CMK (cell line): ENCODE measurements at places on chromosomes 2 and 18.

DNA sequence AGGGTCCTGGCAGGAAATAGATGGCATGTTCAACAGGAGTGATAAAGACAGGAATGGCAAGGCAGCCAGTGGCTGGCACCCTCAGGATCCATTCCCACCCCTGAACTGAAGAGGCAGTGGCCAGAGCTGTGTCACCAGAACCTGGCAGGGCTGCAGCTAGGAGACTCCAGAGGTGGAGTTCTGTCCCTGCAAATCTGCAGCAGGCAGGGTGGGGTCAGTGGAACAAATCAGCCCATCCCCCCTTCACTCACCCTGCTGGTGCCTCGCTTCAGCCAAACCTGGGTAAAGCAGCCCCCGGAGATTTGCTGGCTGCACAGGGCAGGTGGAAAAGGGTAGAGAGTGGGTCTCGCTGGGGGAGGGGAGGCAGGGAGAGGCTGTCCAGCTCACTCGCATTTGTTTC lies 12.7 kb downstream of the INPP5D start:
- DNase-seq = no peak

- no peak for DNase-seq
Measured at GRCh38 chr2:128313931-128314347, 4.7 kb downstream of the HS6ST1 start.

DNA sequence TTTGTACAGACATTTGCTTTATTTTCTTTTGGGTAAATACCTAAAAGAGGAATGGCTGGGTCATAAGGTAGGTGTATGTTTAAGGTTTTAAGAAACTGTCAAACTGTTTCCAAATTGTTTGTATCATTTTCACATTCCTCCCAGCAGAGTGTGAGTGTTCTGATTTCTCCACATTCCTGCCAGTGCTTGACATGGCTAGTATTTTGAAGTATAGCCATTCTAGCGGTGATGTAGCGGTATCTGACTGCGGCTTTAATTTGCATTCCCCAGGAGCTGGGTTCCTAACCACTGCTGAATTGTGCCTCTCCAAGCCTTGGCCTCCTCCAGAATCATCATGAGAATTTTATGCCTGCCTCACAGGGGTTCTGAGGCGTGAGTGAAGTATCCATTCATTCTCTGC lies 61.8 kb upstream of the ARL4C start:
- DNase-seq = no peak

DNA sequence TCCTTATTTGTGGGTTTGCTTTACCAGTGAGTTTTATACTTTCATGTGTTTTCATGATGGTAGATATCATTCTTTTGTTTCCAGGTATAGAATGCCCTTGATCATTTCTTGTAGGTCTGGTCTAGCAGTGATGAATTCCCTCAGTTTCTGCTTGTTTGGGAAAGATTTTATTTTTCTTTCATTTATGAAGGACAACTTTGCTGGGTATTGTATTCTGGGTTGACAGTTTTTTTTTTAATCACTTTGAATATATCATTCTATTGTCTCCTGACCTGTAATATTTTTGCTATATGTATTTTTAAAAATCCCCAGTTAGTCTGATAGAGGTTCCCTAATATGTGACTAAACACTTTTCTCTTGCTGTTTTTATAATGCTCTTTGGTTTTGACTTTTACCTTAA lies 58.3 kb upstream of the GALNT3 start:
- DNase-seq = no peak

- DNase-seq = no peak
Measured at GRCh38 chr18:10521566-10521965, 4.3 kb upstream of the NAPG start.

GRCh38 chr2:85330839-85331636 lies 3.2 kb upstream of the TGOLN2 start:
- no peak for DNase-seq

- DNase-seq = peak; percentile 78
Measured at GRCh38 chr2:20578895-20579825, 71.7 kb downstream of the HS1BP3 start.

DNA sequence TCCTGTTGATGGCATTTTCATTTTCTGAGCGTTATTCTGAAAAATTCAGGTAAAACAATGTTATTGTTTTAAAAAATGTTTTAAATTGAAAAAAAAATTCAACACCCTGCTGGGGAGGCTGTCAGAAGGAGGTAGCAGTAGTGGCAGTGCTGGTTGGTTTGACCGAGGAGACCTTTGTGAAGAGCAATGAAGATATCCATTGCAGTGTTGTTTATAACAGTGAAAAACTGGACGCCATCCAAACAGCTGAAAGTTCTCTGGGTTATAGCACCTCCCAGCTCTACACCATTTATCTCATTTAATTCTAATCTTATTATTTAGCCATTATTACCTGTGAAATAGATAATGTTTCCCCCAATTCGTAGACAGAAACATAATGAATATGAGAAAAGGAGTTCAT lies 12.6 kb upstream of the ITM2C start:
- DNase-seq = no peak

DNA sequence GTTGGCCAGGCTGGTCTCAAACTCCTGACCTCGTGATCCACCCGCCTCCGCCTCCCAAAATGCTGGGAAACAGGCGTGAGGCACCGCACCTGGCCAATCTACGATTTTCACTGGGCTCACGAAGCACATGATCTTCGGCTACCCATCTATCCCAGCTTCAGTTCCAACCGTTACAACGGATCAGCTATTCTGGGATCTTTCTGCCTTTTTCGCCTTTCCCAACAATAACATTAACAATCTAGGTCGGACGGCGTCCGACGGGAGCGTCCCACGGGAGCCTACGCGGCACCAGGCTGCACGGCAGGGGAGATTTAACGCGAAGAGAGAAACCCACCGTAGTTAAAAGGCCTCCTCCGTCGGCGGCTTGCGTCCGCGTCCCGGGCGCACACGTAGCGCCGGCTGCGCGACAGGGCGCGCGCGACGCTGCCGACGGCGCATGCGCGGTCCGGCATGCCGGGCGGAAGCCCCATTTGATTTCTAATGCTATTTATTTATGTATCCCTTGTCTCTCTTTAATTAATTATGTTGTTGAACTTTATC lies at the start of gene MSL3B:
Gene MSL3B (minus strand): TSS at position 394 of the 540 bp plus-strand sequence.
- no peak for DNase-seq

DNA sequence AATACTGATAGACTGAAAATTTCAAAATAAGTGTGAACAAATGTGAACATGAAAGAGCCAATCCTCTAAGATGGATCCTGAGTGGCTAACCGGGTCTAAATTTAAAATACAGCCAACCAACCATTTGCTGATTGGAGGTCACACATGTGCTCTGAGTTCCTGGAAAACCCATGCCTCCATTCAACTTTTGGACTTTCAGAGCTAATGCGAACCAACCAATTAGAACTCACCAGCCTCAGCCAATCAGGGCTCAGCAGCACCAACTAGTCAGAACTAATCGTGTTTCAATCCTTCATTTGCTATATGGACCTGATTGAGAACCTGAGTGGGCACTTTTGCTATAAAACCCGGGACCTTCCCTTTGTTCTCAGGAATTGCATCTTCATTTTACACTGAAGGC lies 111.5 kb downstream of the MEP1B start:
- DNase-seq = no peak

GRCh38 chr2:221235941-221236340 lies 336.2 kb downstream of the EPHA4 start:
- no peak for DNase-seq

GRCh38 chr18:21110713-21111345 lies 784 bp downstream of the ROCK1 start:
- DNase-seq = no peak

GRCh38 chr2:137800386-137800785 lies 163.9 kb upstream of the HNMT start:
- DNase-seq = no peak

DNA sequence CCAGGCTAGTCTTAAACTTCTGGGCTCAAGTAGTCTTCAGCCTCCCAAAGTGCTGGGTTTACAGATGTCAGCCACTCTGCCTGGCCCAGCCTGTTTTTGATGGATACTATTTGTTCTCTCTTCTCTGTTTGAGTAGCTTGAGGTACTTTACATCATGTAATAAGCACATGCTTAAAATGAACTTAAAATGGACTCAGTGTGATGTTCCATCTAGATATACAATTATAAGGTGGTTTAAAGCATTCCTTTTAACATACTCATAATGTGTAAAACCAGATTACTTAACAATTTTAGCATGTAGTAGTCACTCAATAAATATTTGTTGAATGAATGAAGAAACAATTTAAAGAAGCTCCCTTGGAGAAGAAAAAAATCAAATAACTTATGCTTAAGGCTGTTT lies 9.6 kb downstream of the PTPRM start:
- no peak for DNase-seq

DNA sequence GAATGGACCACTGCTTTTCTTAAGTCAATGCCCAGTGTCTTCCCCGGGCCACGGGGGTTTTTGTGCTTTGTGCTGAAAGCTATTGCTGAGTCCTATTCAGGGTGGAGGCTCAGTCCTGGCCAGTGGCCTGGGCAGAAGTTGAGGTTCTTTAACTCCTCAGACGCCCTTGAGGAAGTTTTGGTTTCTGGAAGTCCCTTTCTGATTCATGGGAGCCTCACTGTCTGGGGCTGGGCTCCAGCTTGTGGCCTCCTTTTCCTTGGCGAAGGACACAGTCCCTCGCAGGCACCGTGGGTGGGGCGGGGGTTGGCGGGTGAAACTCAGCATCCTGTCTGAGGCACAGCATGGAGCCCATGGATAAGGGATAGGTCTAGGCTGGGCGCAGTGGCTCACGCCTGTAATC lies 465.2 kb upstream of the HS6ST1 start:
- DNase-seq = no peak

- DNase-seq = no peak
Measured at GRCh38 chr18:8328126-8328525, 281.1 kb upstream of the RAB12 start.

- no peak for DNase-seq
Measured at GRCh38 chr2:158006961-158007719, 94.5 kb upstream of the UPP2 start.

DNA sequence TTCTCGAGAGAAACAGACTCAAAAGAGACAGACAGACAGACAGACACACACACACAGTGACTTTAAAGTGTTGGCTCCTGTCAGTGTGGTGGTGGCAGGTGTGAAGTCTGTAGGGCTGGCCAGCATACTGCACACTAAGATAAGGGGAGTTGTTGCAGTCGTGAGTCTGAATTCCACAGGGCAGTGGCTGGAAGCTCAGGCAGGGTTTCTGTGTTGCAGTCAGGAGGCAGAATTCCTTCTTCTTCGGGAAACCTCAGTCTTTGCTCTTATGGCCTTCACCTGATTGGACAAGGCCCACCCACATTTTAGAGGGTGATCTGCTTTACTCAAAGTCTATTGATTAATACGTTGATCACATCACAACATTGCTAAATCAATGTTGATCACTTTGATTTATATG lies 478.4 kb upstream of the HS6ST1 start:
- no peak for DNase-seq

DNA sequence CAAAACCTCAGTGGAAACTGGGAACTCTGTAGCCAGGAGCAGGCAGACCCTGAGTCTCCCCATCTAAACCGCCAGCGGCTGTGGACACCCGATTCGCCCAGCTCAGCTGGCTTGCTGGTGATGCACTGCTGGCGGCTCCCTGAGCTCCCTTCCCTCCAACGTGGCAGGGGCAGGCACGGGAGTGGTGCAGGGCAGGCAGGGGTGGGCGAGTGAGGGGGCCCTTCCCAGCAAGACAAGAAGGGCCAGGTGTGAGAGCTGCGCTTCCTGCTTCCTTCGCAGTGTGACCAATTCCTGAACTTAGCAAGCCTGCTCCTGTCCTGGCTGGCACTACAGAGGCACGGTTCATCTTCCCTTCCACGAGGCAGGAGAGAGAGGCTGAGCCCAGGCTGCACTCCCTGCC lies 12.3 kb upstream of the SEMA4C start:
- no peak for DNase-seq

GRCh38 chr2:68463287-68463877 lies 3.7 kb downstream of the FBXO48 start:
- DNase-seq = no peak

DNA sequence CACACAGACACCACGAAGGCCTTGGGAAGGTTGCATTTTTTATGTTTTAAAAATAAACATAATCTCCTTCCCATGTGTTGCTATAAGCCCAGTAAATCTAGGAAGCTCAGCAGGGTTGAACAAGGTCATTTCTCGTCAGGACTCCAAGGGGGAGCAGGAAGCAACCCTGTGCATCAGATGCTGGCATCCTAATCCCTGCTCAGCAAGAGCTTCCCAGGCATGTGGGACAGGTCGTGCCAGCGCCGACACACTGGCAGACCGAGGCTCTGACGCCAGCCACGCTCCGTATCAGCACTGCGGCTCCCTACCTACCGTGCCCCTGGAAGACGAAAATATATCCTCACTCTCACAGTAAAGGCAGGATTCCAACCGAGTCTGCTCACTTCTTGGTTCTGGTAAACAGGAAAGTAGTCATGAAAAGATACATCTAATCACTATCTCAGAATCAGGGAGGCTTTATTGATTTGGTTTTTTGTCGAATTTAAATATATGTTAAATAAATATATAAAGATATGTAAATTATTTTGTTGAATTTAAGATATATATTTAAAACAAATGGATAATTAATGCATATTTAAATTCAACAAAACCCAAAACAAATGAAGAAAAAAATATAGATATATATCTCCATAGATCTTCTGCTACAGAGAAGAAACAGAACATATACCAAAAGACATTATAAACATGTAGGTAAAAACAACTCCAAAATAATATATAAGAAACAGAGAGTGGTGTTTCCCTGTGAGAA lies 61.4 kb downstream of the TXNL1 start:
- no peak for DNase-seq

- no peak for DNase-seq
Measured at GRCh38 chr2:238162846-238163441, 4.2 kb downstream of the ERFE start.

DNA sequence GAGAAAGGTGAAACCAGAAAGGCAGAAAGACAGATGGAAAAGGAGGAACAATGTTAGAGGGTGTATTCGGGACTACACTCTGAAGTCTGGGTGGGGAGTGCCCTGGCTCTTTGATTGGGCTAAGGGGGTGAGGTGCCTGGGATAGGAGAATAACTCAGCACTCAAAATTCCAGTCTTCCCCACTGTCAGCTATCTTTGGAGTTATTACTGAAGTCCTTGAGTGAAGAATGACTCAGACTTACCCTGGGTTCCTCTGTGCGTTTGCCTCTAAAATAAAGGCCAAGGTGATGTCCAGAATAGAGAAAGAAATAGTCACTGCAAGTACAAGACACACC lies 151.8 kb upstream of the SERPINE2 start:
- DNase-seq = no peak

GRCh38 chr18:34834897-34835296 lies 124.8 kb downstream of the DTNA start:
- no peak for DNase-seq

DNA sequence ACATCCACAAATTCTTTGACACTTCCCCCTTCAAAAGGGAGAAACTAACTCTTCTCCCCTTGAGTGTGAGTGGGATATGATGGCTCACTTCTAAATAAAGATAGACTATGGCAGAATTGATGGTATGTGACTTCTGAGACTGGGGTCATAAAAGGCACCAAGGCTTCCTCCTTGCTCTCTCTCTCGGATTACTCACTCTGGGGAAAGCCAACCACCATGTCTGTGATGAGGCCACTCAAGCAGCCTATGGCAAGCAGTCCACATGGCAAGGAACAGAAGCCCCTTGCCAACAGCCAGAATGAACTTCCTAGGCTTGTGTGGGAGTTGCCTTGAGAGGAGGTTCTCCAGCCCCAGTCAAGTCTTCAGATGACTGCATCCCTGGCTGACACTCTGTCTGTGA lies 43.6 kb downstream of the KIAA2012 start:
- no peak for DNase-seq

- no peak for DNase-seq
Measured at GRCh38 chr2:235827585-235827992, 333.7 kb downstream of the AGAP1 start.
